Suppressor macrophage treated with lipopolysaccharide for 1 hour (primary cell): ENCODE measurements at places on chromosomes 5 and 9.
A peak's percentile ranks its signal among the peaks of the same experiment; 100 is the strongest.

DNA sequence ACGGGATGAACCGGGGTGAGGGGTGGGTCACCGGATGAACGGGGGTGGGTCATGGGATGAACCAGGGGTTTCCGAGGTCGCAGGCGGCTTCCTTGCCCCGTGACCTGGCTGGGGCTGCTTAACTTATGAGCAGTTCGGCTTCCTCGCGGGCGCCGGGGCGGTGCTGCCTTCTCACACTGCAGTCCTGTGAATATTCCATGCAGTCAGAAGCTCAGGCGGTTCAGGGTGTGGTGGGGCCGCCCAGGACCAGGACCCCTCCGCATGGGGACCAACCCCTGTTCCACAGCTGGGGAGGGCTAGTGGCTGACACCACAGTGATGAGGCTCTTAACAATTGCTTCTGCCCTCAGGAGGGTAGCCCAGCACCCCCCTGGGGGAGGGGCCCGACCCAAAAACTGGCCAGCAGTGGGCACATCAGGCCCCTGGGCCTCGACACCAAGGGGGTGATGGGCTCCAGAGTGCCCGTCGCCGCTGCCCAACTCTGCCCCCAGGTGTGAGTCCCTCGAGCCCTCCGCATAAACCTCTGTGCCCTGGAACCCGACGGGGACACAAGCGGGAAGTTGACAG lies 30.9 kb upstream of the SLC9A3 start:
- DNase-seq = no peak

DNA sequence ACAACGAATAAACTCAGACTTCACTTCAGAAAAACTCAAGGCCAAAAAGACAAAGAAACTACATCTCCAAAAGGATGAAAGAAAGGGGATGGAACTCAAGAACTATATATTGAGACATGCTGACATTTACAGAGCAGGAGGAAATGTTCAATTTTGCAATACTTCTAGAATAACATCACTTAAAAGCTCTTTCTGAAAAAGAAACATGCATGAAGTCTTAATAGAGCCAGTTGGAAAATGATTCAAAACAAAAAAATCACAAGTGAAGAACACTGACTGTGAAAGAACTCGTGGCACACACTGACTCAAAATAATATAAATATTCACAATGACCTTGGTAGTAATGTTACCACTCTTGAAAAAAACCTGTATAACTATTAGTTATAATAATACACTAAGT lies 267.8 kb upstream of the NREP start:
- DNase-seq = no peak

- DNase-seq = no peak
Measured at GRCh38 chr5:133905424-133905823, 63.0 kb downstream of the C5orf15 start.

DNA sequence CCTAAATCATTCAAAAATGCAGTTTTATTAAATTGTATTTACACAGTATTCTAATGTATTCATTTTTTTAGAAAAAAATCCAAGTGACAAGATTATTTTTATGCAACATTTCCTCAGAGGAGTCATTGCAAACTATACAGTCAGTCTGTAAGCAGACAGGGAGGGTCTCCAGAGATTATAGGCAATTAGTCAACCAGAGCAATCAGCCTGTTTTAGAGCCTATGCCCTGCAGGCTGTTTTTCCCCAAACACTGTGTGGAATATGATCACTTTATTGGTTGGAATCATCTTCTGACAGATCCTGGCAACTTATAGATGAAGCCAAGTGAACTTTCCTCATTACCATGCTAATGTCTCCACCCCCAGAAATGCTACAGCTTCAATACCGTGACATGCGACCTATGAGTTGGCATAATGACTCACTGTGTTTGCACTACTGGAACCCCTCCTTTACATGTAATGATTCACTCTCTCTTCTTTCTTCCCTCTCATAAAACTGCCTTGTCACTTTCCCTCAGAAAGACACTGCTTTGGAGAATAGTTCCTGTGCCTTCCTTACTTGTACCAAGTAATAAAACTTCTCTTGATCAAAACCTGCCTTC lies 577.7 kb upstream of the FTMT start:
- DNase-seq = peak; percentile 39

GRCh38 chr5:153809166-153809565 lies 229.5 kb downstream of the FAM114A2 start:
- DNase-seq = no peak

DNA sequence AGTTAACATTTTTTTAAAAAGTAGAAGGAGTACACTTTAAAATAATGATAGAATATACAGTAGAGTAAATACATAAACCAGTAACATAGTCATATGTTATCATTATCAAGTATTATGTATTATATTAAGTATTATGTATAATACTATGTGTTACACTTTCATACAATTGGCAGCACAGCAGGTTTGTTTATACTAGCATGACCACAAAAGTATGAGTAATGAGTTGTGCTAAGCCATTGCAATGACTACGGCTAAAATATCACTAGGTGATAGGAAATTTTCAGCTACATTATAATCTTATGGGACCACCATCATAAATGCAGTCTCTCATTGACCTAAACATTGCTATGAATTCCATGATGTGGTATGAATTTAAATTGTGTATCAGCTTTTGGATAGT lies 506.0 kb downstream of the HTR1A start:
- no peak for DNase-seq

DNA sequence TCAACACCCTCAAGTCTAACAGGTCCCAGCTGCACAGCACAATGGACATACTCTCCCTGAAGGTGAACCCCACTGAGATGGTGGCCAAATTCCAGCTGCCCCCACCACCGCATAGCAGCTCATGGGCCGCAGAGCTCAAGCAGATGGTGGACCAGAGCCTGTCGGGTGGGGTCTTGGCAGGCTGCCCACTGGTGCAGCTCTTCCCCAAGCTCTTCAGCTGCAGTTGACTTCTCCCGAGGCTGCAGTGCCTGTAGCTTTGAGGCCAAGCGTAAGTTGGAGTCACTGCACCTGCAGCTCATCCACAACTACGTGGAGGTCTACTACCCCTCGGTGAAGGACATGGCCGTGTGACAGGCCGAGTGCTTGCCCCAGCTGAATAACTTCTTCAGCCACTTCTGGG lies 56.6 kb upstream of the SPTLC1 start:
- no peak for DNase-seq

GRCh38 chr5:135723491-135723890 lies 111.0 kb upstream of the SLC25A48 start:
- no peak for DNase-seq

DNA sequence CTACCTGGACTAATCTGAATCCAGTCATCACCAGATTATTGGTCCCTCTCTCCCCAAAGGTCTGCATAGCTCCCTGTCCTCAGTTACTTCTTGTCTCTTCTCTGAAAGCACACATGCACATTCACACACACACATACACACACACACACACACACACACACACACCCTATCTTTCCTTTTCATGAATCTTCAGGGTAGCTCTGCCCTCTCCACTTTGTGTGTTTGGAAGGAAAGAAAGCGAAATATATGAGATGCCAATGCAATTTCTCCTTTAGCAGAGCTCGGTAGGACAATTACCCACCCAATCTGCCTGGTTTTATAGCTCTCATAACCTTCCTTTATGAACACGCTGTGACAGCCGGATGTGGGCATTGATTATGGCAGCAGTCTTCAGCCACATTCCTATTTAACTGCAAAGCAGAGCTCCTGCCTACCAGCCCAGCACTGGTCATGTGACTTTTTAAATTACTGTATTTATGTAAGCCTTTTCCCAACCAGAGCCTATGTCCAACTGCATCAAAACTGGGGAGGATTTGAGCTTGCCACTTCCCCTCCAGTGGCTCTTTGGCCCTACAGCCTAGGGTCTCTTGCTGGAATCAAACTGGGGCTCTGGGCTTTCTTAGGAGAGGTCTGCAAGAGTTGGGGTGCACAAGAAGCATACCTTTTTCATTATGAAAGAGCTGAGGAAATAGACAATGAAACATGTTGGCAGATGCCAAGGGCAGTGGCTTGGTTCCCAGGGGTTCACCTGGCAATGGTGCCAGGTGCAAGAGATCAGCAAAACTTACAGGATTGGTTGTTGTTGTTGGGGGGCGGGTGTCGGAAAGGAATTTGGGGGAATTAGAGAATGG lies 20.8 kb upstream of the MATR3 start:
- peak; percentile 29 for DNase-seq
